ENCODE measurements at places on chromosomes 5 and 9. TPM values are rescaled to one million over a fixed set of nuclear protein-coding genes. Genes with fewer than 3 reads are reported as not detected.
A peak's percentile ranks its signal among the peaks of the same experiment; 100 is the strongest.

- DNase-seq = no peak
Measured at GRCh38 chr5:60673334-60673733, 26.6 kb downstream of the DEPDC1B start.

Gene OTULINL
- 36.3 TPM for total RNA-seq

GRCh38 chr9:115674091-115674490, 479.5 kb upstream of the PAPPA start:
- DNase-seq = no peak

Gene GBGT1
- 5.2 TPM for total RNA-seq

- DNase-seq = no peak
Measured at GRCh38 chr9:92122061-92122460, 6.8 kb upstream of the SPTLC1 start.

Gene FOXD4L6
- not detected for total RNA-seq

DNA sequence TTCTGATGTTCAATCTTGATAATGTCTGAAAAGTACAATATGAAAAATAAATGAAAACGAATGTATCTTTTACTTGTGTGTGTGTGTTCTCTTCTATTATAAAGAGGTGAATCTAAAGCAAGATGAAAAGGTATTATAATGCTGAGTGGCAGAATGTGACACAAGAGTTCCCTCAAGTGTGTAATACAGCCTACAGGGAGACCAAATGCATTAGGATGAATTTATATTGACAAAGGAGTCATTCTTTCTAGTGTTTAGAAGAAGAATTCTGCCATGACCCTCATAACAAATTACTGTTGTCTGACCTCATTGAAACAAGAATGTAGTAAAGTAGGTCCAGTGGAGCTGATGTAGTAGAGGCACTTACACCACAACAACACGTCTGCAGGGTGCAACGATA, 1119.0 kb upstream of the CDH10 start:
- DNase-seq = no peak

Gene CCL28
- total RNA-seq = not detected

DNA sequence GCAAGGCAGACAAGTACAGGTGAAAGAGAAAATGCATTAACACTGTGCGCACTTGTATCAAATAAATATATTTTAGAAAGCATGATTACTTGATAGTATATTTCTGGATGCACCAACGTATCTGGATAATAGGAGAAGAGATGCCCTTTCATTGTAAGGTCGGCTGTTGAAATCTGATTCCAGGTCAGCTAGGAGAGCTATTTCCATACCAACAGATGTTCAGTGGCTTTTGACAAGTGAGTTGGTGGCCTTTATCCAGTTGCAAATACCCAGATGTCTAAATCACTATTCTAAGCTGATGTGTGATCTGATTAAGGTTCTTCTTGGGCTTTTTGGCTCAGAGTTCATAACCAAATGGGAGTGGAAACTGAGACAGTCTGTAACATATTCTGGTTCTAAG, 128.2 kb upstream of the TBCA start:
- no peak for DNase-seq

GRCh38 chr9:93684806-93685543, 108.6 kb downstream of the PHF2 start:
- DNase-seq = peak; percentile 9

Gene SLC34A3
- total RNA-seq = 0.27 TPM

Gene FTMT
- not detected for total RNA-seq

Gene SHOC1
- not detected for total RNA-seq

DNA sequence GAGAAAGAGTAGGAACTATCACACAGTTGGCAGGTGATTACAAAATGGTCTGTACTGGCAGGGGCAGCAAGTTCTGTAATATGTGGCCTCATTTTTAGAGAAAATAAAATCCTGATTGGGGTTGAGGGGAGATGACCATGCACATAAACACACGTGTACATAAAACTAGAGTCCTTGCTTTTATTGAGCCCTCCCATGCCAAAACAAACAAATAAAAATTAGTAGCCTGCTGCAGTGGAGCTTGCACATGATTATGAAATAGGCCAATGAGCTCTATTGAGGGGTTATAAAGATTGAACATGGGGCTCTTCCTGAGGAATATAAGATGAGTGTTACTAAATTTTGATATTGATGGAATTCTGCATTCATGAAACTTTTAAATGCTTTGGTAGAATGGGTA, 248.4 kb downstream of the ELAVL2 start:
- DNase-seq = no peak

- peak; percentile 35 for DNase-seq
Measured at GRCh38 chr9:135797507-135798262, 95.7 kb downstream of the KCNT1 start.

DNA sequence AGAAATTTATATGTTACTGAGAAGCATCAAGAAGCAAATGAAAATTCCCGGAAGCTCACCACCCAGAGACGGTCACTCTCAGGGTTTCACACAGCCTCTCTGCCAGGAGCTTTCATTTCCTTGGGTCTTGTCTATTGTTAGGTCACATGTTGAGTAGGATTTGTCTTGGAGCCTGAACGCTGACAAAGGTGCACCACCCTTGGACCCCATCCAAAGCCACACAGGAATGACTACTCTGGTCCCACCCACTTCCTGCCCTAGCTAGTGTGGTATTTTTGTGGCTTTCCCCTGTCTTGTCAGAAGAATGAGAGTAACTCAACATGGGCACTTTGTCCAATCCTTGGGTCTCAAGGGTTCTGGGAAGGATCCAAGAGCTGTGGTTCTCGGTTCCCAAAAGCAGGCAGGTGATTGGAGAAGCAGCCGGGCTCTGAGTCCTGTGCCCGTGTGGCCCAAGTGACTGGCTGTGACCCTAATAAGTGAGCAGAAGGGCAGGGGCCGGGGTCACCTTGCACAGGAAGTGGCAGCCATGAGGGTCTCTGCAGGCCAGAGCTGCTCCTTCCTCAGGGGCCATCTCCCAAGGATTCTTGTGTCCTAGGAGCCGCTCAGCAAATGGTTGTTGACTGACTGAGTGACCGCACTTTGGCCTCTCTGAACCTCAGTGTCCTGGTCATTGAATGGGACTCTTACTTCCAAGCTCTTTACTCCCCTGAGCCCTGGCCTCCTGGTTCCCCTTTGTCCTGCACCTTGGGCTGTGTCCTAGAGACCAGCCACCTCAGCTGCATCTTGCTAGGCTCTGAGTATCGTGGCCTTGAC, 6.9 kb downstream of the FGD3 start:
- DNase-seq = no peak

DNA sequence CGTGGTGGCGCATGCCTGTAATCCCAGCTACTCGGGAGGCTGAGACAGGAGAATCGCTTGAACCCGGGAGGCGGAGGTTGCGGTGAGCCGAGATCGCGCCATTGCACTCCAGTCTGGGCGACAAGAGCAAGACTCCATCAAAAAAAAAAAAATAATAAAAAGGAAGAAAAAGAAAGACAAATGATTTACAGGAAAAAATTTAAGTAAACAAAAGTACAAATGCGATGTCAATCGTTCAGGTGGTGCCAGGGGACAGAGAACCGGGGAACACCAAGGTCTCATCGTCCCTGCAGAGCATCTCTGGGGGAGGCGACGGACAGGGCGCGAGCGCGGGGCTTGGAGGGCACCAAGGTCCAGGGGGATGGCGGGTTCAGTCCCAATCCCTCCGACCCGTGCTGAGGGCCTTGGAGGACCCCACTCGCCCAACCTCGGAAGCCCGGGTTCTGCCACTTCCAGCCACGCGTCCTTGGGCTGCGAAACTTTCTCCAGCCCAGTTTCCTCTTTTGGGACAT, 607 bp upstream of the HNRNPAB start:
- no peak for DNase-seq

Gene IER5L
- 21.8 TPM for total RNA-seq

GRCh38 chr9:31848505-31849285, 535.7 kb upstream of the ACO1 start:
- DNase-seq = no peak

Gene TMOD1
- 10.1 TPM for total RNA-seq

- DNase-seq = no peak
Measured at GRCh38 chr9:98575379-98576346, 133.1 kb downstream of the GABBR2 start.

DNA sequence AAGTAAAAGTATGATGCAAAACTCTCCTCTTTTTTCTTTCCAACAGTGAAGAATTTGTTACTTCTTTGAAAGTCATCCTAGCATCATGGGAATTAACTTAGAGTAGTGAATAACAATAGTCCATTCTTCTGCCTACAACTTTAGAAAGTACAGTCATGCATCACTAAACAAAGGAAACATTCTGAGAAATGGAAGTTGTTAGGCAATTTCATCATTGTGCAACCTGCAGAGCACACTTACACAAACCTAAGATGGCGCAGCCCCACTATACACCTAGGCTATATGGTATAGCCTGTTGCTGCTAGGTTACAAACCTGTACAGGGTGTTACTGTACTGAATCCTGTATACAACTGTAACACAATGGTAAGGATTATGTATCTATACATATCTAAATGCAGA, 1209.3 kb upstream of the C9orf72 start:
- DNase-seq = no peak

DNA sequence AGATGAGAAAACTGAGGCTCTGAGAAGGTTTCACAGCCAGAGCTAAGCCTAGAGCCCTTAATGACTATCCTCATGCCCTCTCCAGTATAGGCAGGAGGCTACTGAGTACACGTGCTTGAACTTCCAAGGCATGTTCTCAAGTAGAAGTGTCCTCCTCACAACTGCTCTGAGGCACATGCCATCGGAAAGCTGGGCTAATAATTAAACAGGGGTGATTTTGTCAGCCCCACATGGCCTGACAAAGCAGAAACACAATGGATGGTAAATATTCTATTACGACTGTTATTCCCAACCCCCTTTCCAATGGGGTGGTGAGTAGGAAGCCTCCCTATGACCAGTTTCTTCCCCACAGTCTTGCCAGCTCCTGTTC, 34.3 kb downstream of the KCNIP1 start:
- DNase-seq = no peak

GRCh38 chr5:108141676-108142075, 240.2 kb downstream of the FBXL17 start:
- DNase-seq = no peak

DNA sequence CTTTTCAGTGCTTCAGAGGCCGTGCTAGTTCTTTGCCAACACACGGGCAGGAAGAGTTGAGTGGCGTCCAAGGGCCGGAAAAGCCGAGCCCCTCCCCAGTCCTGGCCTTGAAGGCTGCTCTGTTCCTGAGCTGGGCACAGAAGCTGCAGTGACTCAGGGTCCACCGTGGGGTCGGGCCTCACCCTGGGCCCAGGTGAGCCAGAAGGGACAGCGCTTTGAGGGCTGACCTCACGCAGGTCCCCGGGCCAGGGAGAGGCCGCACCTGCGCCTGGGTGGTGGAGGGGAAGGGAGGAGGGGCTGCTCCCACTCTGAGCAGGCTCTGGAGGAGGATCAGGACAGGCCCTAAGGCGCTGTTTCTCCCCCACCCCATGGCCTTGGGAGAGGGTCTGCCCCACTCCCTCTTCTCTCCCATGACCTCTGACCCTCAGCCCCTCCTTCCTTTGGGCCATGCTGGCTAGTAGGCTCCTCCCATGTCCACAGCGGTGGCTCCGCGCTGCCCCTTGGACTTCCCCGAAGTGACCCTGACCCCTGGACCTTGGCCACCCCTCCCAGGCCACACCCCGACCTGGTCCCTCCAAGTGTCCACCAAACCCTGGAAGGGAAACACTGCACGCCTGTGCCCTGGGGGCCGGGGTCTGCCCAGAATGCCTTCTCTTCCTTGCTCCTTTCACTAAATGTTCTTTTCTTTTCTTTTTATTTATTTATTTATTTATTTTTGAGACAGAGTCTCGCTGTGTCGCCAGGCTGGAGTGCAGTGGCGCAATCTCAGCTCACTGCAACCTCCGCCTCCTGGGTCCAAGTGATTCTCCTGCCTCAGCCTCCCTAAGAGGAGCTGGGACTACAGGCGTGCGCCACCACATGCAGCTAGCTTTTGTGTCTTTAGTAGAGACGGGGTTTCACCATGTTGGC, 19.7 kb upstream of the SLC6A19 start:
- no peak for DNase-seq

Gene IGFBPL1
- 4.7 TPM for total RNA-seq

Gene ARSI
- total RNA-seq = 0.24 TPM

GRCh38 chr5:68730220-68730978, 363.4 kb upstream of the SLC30A5 start:
- no peak for DNase-seq

- DNase-seq = no peak
Measured at GRCh38 chr5:115963566-115963965, 1.3 kb downstream of the LVRN start.

- no peak for DNase-seq
Measured at GRCh38 chr5:32639943-32640342, 54.6 kb downstream of the SUB1 start.

DNA sequence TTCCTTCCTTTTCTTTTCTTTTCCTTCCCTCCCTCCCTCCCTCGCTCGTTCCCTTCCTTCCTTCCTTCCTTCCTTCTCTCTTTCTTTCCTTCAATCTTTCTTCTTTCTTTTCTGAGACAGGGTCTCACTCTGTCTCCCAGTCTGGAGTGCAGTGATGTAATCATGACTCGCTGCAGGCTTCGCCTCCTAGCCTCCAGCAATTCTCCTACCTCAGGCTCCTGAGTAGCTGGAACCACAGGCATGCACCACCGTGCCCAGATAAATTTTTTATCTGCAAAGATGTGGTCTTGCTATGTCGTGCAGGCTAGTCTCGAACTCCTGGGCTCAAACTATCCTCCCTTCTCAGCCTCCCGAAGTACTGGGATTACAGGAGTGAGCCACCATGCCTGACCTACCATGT, 81.4 kb downstream of the SPATA31C2 start:
- no peak for DNase-seq

- no peak for DNase-seq
Measured at GRCh38 chr9:5870691-5871090, 20.0 kb upstream of the MLANA start.

- DNase-seq = no peak
Measured at GRCh38 chr9:107018861-107019545, 156.0 kb downstream of the ZNF462 start.

- no peak for DNase-seq
Measured at GRCh38 chr5:16787278-16787677, 148.8 kb downstream of the MYO10 start.

Gene PLCXD3
- 1.1 TPM for total RNA-seq

Gene SV2C
- 0.27 TPM for total RNA-seq

- no peak for DNase-seq
Measured at GRCh38 chr9:107789001-107789700, 299.6 kb upstream of the KLF4 start.

- no peak for DNase-seq
Measured at GRCh38 chr5:13700626-13701025, 243.9 kb downstream of the DNAH5 start.

DNA sequence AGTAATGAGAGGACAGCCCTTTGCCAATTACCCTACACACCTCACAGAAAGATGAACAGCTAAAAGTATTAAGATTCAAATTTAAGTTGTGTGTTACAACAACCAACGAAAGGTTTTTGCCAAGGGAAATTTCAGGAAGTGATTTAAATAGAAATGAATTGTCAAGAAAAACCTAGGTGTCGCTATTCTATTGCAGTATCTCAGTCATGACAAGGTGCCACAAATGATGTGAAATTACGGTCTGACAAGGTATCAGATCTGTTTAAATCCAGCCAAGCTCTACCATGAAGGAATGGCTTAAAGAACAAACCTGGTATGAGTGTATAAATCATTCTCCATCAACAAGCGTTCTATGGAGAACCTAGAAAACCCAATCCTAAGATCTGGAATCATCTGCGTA, 189.7 kb downstream of the ATPSCKMT start:
- DNase-seq = no peak

All from progenitor cell of endocrine pancreas (in vitro differentiated cells).